ENCODE measurements at places on chromosomes 7 and 10.
A peak's percentile ranks its signal among the peaks of the same experiment; 100 is the strongest.

DNA sequence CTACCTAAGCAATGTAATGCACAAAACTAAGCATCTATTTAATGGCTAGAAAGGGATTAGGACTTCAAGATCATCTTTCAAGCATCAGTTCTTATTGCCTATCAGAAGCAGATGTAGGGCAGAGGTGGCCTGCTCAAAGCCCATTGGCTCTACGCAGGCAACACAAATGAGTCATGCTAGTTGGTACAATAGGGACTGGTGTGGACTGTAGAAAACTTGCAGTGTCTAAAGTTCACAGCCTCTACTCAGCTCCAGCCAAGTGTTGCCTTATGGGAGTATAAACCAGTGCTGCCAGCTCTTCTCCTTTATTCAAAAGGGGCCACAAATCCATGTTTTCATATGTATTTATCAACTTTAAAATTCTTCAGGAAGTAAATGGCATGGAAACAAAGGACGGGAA lies 31.7 kb downstream of the ASAH2 start:
- no peak for DNase-seq

- DNase-seq, result no peak
Observed at GRCh38 chr7:55248526-55248925, 116.6 kb upstream of the LANCL2 start.

DNA sequence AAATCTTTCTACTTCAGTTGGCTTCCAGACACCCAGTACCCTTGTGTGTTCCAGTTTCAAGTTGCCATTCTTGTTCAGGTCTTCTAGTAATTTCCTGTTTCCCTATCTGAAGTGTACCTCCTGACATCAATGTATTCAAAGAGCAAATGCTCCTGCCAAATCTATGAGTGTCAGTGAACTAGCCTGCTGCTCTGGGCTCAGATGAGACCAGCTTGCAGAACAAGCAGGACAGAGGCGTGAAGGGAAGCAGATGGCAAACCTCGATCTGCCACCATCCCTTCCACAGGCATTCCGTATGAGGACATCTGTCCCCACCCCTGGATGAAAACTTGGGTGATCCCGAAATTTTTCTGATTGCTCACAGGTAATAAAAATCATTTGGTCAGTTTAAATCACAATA lies 4.4 kb upstream of the MPP7 start:
- DNase-seq, result no peak

DNA sequence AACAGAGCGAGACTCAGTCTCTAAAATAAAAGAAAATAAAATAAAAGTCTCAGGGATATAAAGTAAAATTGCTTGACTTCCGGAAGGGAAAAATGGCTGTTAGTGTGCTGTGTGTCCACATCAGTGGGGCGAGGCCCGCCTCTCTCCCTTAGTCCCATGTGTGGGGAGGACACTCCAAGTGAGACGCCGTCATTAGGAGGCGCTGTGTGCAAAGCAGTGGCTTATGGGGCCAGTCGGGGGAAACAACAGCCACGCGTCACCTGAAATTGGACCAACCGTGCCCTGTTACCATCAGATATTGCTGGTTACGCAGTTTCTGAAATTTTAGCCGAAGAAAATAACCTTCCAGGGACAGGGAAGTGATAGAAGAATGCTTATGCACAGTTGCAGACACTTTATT lies 15.8 kb downstream of the SFXN4 start:
- no peak for DNase-seq

GRCh38 chr7:35702541-35702940 lies 7.6 kb upstream of the HERPUD2 start:
- no peak for DNase-seq

DNA sequence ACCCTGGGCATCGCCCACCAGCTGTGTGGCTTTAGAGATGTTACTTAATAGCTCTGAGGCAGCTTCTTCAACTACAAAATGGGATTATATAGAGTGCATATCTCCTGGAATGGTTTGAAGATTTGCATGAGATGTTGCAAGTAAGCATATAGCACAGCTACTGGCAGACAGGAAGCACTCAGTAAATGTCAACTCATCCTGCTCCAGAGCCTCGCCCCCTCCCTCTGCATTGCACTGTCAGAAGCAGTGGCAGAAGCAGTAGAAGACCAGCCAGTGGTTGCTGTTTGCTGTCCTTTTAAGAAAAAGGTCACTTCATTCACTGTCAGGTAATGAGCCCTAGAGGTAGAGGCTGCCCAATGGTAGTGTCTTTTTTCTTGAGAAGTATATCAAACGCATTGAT lies 180.0 kb upstream of the GHITM start:
- no peak for DNase-seq

GRCh38 chr10:3192856-3193635 lies 20.5 kb upstream of the PITRM1 start:
- DNase-seq, result peak; percentile 16

- no peak for DNase-seq
Observed at GRCh38 chr10:57162231-57162630, 801.2 kb upstream of the ZWINT start.

DNA sequence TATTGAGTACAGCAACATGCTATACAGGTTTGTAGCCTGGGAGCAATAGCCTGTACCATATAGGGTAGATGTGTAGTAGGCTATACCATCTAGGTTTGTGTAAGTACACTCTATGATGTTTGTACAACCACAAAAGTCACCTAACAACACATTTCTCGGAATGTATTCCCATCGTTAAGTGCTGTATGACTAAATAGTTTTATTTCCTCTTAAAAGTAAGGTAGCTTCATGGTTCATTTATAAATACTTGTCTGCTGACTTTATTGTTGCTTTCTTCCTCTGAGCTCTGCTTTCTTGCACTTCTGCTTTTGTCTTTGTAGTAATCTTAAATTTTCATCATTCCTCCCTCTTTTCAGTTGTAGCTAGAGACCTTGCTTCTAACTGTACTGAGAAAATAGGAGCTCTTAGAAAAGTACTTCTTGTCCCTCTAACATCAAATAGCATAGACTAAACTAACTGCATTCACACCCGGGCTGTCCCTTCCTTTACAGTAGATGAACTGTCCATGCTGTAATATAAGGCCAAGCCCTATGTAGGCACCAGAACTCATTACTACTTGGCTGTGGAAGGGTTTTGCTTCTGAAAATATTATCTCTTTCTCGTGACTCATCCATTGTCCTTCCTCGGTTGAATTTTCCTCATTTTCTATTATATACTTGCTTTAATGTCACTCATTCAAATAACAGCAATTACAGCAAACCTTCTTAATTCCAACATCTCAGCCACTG lies 55.4 kb upstream of the FAM3C start:
- DNase-seq, result no peak

DNA sequence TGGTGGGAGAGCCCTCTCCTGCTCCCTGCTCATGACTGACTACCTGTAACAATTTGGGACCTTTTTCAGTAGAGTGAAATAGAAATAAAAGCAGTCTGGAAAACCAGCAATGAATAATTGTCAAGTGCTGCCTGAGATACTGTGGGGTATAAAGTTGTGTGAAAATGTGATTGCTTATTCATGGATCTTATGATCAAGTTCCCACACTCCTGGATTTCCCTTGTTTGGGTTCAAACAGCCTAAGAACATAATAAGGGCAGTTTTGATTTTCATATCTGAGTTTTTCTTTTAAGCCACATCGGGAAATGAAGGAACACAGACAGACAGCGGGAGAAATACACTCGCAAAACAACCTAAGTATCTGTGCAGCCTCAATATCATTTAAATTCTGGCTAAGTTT lies 52.9 kb downstream of the CALD1 start:
- DNase-seq, result no peak

DNA sequence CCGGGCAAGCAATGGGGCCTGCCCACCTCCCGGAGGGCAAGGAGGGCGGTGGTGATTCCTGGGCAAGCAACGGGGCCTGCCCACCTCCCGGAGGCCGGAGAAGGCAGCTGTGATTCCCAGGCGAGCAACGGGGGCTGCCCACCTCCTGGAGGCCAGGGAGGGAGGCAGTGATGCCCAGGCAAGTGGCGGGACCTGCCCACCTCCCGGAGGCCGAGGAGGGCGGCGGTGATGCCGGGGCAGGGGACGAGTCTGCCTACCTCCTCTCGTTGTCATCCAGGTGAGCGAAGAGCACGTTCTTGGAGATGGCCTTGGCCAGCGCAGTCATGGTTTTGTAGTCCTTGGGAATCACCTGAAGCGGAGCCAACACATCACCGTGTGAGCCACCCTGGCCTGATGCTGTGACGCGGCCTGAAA lies 49.5 kb upstream of the DNAAF5 start:
- DNase-seq, result no peak

DNA sequence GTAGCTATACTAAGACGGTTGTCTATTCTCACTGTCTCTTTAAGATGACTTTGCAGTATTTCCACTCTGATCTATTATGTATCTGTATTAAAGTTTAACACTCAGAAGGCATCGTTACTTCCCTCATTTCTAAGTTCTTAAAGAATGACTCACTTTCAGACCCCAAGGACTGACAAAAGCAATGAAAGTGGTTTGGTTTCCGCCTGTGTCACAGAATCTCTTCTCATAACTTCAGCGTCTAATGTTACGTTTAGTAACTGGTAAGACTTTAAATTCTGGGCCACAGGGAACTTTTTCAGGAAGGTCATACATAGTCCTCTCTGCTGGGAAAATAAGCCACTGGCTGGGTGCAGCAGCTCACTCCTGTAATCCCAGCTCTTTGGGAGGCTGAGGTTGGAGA lies 892.0 kb upstream of the AUTS2 start:
- DNase-seq, result no peak

GRCh38 chr7:55509322-55509721 lies 63.0 kb downstream of the VOPP1 start:
- no peak for DNase-seq

- no peak for DNase-seq
Observed at GRCh38 chr10:37732685-37733084, 124.7 kb downstream of the ZNF248 start.

- DNase-seq, result no peak
Observed at GRCh38 chr7:141646826-141647480, 55.0 kb downstream of the DENND11 start.

DNA sequence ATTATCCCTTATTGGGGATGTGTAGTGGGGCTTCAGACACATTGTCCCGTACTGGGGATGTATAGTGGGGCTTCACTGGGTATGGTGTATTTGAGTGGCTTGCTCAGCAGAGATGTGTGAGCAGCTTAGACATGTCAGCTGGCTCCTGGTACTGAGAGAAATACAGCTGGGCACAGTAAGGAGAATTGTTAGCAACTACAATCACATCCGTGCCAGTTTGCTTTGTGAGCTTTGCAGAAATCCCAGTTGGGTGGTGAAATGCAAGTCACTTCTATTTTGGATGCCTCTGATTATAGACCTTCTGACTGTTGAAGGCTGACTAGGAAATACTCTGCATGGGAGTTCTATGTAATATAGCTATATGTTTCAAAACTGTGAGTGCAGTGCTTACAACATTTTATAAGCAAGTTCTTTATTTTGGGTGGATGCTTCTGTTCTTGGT lies 10.8 kb downstream of the CCNY start:
- DNase-seq, result no peak

DNA sequence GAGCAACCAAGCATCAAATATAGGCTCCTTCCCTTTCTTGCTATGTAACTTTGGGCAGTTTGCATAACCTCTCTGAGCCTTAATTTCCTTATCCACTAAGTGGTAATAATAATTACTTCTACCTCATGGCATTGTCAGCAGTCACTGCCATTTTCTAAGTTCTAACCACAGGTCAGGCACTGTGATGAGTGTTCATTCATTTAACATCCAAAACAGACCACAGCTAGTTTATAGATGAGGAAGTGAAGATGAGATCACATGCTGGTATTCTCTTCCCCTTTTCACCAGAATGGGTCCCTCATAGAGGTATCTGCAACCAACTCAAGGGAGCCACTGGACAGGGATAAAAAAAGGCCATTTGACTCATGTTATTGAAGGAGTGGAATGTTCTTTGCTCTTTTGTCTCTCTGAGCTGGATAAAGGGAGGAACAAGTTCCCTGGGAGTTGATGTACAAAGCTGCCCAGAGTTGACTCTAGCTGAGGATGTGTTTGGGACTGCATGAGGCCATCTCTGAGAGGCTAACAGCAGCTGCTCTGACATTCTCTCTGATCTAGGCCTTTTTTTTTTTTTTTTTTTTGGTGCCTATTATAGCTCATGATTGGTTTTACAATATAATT lies 65.0 kb downstream of the DNAJC12 start:
- peak; percentile 55 for DNase-seq

DNA sequence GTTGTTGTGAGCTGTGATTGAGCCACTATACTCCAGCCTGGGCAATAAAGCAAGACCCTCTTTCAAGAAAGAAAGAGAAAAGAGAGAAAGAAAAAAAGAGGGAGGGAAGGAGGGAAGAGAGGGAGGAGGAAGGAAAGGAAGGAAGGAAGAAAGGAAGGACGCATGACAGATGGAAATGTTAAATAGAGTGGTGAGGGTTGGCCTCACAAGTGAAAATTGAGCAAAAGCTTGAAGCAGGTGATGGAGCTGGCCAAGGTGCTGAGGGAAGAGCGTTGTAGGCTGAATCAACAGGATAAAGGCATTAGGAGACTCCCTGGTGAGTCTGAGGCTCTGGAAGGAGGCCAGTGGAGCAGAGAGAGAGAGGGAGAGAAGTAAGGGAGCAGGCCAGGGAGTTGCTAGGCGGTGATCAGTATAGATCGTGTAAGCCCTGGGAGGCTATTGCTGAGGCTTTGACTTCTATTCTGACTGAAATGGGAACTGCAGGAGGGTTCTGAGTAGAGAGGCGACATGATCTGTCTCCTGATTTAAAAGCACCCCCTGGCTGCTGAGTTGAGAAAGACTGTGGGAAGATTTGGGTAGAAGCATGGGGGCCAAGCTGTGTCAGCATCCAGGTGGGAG lies 26.5 kb upstream of the TMEM248 start:
- no peak for DNase-seq

DNA sequence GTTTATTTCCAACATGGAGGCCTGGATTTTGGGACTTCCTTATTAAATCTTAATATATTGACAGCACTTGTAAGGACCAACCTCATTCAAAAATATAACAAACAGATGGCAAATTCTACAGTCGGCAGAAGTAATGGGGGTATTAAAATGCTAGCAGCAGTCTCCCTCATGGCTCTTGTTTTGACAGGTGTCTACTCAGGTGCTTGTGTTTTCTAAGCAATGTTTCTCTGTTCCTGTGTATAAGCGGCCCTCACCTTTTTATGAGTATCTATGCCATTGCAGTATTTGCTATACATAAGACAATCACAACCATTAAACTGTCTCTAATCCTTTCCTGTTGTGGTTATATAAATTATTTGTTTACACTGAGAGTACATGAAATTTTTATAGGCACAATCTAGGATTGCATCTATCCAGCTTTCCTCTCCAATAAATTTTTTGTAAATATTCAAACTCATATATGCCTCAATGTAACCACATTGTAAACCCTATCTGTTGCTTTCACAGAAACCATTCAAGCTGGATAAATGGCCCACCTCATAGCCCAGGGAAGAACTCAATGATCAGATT lies 65.4 kb upstream of the LRRTM3 start:
- no peak for DNase-seq

DNA sequence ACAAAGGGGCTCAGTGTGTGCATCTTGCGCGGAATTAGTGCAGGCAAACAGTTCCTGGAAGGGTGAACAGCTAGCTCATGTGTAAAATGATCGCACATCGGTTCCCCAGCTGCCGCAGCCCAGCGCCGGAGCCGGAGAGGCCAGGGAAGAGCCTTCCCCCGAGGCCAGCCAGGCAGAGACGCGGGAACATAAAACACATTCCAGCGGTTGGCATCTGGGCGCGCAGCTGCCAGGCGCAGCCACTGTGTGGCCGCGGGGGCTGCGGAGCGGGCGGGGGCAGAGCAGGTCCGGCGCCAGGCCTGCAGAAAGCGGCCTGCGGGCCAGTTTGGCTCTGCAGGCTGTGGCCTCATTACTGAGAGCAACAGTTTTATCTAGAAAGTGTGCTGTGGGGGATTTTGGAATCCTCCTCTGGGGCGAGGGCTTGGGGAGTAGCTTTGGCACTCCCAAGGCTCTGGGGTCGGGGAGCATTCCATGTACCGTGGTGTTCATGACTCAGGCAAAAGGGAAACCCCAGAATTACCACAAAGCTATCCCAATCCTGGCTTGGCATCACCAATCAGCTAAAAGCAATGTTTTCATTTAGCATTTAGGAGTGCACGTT lies 74.3 kb downstream of the SAMD9 start:
- no peak for DNase-seq
